AML-193 (cell line): ENCODE measurements at places on chromosomes 7 and 10.

GRCh38 chr7:69911337-69911736 lies 313.1 kb downstream of the AUTS2 start:
- DNase-seq: no peak

- DNase-seq: no peak
Observed at GRCh38 chr7:39908973-39909372, 41.1 kb upstream of the CDK13 start.

GRCh38 chr10:109877546-109877945 lies 45.8 kb downstream of the XPNPEP1 start:
- DNase-seq: no peak

- no peak for DNase-seq
Observed at GRCh38 chr7:136891850-136892249, 23.4 kb downstream of the CHRM2 start.

DNA sequence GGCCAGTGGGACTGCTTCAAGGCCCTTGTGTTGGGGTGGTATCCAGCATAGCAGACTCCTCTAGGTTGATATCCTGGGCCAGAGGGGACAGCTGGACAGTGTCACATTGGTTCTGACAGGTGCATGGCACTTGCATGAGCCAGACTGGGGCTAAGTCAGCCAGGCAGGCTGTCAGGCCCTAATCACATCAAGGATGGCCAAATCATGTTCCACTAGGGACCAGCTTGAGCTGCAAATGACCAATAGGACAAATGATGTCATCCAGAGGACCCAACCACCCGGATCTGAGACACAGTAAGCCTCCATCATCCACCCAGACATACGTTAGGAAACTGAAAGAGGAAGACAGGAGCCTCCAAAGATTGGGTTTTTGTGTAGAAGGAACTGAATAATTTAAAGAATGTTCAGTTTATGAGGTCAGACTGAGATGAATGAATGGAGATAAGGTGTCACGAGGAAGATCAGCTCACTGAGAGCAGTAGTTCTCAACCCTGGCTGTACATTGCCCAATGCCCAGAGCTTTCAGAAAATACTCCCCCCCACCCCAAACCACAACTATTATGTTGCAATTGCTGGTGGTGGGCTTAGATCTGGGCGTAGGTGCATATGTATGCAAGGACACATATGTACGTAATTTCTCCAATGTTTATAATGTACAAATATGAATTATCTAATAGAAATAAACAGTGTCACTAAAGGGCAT lies 75.2 kb upstream of the INHBA start:
- peak; percentile 60 for DNase-seq
